ENCODE measurements at places on chromosomes 13 and 19.

DNA sequence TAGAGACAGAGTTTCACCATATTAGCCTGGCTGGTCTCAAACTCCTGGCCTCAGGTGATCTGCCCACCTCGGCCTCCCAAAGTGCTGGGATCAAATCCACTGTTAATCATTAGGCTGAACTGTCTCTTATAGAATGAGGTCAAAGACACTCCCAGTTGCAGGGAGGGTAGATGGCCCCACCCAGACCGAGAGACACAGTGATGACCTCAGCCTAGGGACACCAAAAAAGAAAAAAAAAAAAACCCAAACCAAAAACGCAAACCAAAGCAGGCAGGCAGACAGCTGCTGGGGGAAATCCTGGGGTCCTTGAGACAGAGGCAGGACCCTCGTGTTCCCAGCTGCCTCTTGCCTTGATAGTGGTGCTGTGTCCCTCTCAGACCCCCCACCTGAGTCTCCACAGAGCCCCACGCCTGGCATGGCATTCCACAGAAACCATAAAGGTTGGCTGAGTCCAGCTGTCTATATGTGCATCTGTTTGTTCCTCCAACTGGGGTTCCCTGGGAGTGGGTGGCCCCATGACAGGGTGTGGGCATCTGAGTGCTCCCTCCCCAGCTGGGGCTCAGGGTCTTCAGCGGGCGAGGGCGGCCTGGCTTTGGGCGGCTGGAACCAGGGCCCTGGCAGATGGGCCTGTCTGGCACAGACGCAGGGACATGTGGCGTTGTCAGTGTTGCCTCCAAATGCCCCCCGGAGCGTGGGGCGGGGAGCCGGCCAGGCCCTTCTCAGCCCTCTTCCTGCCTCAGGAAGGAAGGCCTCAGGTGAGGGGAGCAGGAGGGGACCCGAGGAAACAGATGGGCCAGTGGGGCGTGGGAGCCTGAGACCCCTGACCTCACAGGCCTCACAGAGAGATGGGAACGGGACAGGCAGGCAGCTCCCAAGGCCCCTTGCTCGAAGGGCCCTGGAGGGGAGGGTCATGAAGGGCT, 5.2 kb downstream of the DAND5 start:
- no peak for DNase-seq

DNA sequence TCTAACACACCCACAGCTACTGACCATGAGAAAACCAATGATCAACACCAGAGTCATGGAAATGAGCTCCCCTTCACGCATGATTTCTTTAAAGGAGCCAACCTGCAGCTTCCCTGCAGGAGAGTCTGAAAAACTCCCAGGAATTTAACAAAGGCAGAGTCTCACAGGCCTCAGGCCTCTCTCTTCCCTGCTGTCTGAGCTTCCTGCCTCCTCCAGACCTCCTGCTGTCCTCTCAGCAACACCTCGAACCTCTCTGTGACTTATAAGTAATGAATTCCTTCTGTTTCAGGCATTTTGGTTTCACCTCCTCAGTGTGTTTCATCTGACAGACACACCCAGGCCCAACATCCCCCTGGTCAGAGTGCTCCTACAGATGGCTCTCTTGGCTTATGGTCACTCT, 1044.4 kb downstream of the UQCRFS1 start:
- no peak for DNase-seq

DNA sequence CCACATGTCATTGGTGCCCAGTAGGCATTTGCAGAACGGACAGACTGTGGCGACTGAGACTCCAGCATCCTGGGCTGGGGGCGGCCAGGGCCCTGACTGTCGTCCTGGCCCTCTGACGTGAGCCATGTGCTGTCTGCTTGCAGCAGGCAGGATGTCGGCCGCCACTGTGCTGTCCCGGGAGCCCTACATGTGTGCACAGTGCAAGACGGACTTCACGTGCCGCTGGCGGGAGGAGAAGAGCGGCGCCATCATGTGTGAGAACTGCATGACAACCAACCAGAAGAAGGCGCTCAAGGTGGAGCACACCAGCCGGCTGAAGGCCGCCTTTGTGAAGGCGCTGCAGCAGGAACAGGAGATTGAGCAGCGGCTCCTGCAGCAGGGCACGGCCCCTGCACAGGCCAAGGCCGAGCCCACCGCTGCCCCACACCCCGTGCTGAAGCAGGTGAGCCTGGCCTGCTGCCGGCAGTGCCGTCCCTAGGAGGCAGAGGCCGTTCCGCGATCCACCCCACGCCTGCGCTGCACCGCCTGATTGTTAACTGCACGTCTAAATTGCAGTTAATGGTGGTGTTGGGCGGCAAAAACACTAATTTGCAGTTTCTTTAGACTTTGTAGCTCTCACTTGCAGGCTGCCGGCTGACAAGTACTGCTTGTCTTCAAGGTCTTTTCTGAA, 14.2 kb downstream of the TSSK6 start:
- DNase-seq, result no peak

- no peak for DNase-seq
Measured at GRCh38 chr13:99027661-99028425, 50.0 kb upstream of the DOCK9 start.

GRCh38 chr19:8196271-8196927, 12.8 kb upstream of the CERS4 start:
- DNase-seq, result no peak

DNA sequence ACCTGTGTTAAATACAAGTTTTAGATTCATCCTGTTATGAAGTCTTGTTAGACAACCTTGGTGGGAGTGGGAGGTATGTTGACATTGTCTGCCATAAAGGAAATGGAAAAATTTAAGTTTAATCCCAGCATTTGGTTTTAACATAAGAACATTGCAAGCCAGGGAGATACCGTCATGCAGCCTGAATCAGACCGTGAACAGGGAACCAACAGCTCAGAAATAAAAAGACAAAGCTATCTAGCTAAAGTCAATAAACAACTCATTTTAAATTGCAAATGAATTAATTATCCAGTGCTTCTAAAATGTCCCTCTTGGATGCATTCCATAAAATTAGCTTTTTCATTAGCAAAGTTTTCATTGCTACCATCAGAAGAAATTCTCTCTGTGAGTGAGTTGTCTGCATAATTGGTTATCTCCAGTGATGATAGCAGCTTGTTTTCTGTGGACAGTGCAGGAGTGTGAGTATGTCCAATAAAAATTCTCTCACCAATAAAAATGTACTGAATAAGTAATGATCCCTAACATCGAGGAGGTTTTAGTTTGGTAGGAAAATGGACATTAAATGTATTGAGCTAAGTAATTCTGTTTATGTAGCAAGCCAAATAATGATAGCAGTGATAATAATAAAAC, 170.6 kb upstream of the TMTC4 start:
- no peak for DNase-seq

- DNase-seq, result no peak
Measured at GRCh38 chr19:29054886-29055675, 157.9 kb downstream of the UQCRFS1 start.

GRCh38 chr19:4379383-4380253, 20.7 kb downstream of the SH3GL1 start:
- DNase-seq, result no peak

GRCh38 chr19:57665261-57665806, 3.4 kb upstream of the ZSCAN4 start:
- DNase-seq, result no peak

GRCh38 chr19:10544242-10544752, 593 bp downstream of the ATG4D start:
- DNase-seq, result no peak

DNA sequence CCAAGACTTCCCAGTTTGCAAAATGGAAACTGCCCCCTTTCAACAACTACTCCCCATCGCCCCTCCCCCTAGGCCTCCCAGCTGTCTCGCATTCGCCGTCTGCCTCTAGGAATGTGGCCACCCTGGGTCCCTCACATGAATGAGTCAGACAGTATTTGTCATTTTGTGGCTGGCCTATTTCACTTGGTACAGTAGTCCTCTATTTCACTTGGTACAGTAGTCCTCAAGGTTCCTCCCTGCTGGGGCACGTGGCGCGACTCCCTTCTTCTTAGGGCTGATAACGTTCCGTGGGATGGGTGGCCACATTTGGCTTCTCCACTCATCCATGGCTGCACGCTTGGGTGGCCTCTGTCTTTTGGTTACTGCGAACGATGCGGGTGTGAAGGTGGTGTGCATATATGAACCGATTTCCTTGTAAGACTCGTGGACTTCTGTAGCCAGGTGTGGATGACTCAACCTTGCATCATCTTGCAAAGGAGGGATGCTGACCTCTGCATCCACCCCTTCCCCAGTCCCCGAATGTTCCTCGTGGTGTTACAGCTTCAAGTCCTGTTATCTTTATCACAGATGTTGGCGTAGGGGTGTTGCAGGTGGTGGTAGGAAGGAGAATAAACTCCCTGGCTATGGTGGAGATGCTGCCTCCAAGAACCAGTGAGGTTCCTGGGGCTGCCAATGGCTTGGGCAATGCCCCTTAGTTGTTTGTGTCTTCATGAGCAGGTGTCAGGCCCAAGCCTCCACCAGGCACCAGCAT, 112.1 kb upstream of the SOX1 start:
- no peak for DNase-seq
